ENCODE measurements at places on chromosomes 7 and 10. TPM values are rescaled to one million over a fixed set of nuclear protein-coding genes. Genes with fewer than 3 reads are reported as not detected.

Gene FEZF1
- total RNA-seq = not detected

Gene ATP6V0E2
- total RNA-seq = 69.8 TPM

Gene SDHAF3
- 36.5 TPM for total RNA-seq

Gene CYP3A4
- not detected for total RNA-seq

All from activated CD8-positive, alpha-beta memory T cell treated with anti-CD3 and anti-CD28 coated beads for 36 hours (primary cell).